Hepatocyte (in vitro differentiated cells): ENCODE measurements at places on chromosomes 5 and 9. TPM values are rescaled to one million over a fixed set of nuclear protein-coding genes. Genes with fewer than 3 reads are reported as not detected.

CAMK2A gene
- total RNA-seq: 0.88 and 2.6 TPM in 2 replicates

PCDHA1 gene
- total RNA-seq: 0.04 TPM in 1 of 2 replicates, not detected in the other

RAPGEF1 gene
- 26.2 and 27.5 TPM in 2 replicates for total RNA-seq

TMEM161B gene
- 31.7 and 35.4 TPM in 2 replicates for total RNA-seq

TRIM41 gene
- 11.9 and 14.9 TPM in 2 replicates for total RNA-seq

C5orf58 gene
- not detected in 2 replicates for total RNA-seq

LMX1B gene
- total RNA-seq: 0.24 TPM in 1 of 2 replicates, not detected in the other

DIPK1B gene
- total RNA-seq: 31.7 and 33.3 TPM in 2 replicates

CA9 gene
- total RNA-seq: 0.27 TPM in 1 of 2 replicates, not detected in the other

TMEM215 gene
- total RNA-seq: 0.40 and 0.43 TPM in 2 replicates

SPAG8 gene
- 0.10 and 1.4 TPM in 2 replicates for total RNA-seq

GRCh38 chr9:26471261-26471660, 421.3 kb downstream of the CAAP1 start:
- DNase-seq: no peak

DNA sequence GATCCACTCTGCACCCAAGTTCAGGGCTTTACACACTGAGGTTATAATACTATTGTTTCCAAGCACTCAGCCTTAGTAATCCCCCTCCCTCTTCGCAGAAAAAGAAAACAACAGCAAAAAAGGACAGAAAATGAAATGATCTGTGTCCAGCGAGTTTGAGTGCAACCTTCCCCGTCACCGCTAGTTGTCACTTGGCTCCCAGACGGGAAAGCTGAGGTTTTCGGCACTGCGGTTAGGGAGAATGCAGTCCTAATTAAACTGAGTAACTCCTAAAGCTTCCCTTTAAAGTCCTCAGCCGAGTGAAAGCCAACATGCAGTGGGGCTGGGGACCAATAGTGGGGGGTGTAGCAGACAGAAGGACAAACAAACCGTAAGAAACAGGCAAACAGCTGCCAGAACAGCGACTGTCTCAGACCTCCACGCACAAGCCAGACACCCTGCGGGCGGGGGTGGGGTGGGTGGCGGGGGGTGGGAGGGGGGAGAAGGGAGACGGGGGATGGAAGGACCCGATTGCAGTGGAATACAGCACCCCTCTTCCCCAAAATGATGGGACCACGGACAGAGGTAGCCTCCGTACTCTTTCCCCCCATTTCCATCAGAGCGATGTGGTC, 680 bp downstream of the GLRA1 start:
- DNase-seq: no peak

DNA sequence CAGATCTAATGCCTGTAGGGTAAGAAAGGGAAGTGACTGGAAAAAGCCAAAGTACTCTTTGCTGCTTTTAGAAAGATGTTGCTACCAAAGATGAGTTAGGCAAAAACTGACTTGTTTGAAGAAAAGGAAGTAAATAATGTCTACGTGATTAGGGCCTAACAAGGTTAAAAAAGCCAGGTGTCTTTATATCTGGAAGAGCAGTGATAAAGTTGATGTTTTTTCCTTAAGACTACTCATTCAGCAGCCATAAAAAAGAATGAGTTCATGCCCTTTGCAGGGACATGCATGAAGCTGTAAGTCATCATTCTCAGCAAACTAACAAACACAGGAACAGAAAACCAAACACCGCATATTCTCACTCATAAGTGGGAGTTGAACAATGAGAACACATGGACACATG, 13.5 kb upstream of the AMACR start:
- DNase-seq: no peak

DNA sequence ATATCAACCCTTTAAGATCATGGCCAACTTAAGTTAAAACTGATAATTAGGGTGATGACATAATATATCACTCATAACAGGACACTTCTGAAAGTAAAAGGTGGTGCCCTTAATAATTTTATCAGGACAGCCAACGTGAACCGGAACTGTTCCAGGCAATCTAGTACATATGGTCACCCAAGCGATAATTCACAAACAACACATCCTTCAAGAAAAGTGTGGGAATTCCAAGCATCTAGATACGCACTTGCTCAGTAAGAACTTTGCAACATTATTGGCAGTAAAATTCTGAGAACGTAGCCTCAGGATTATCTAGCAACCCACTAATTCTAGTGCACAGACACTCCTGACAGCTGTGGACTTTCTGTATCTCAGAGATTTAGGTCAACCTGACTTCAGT, 85.7 kb downstream of the ALDH7A1 start:
- DNase-seq: no peak

GRCh38 chr5:145925353-145925752, 11.0 kb upstream of the SH3RF2 start:
- DNase-seq: no peak

DNA sequence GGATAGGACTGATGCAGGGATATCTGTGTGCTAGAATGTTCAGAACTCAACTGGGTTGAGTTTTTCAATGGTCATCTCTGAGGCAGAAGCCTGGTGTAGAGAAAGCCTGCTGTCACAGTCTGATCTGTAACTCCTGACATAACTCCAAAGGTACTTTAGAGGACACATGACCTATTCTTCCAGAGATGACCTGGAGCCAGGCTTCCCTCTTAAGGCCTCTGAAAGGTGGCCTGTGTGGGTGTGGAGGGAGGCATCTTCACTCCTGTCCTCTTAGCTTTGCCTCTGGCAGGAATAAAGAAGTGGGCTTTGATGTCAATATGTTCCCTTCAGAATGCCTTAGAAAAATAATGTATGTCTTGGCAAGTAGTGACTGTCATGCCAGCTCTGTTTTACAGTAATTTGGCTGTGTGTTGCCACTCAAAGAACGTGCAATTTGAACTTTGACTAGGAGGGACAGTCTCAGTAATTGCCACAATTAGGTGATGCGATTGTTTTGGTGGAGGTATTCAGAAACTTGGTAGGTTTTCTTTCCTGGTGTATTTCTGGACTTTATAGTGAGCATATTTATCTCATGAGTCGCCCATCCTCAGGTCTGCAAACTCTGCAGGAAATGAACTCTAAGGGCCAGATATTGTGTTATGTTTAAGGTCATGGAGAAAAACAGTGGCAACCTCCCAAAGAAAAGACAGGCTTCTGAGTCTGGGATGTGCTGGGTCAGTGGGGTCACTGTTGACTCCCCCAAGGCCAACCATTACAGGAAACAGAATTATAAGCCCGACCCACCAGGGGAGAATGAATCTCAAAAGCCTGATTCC, 3.2 kb upstream of the C5orf63 start:
- no peak for DNase-seq

GRCh38 chr5:173302546-173303155, 25.6 kb downstream of the STC2 start:
- DNase-seq: no peak

- no peak for DNase-seq
These were observed 11.9 kb upstream of the LRRC14B start for GRCh38 chr5:179401-179800.

GRCh38 chr5:26034813-26035212, 1003.6 kb downstream of the CDH9 start:
- no peak for DNase-seq

DNA sequence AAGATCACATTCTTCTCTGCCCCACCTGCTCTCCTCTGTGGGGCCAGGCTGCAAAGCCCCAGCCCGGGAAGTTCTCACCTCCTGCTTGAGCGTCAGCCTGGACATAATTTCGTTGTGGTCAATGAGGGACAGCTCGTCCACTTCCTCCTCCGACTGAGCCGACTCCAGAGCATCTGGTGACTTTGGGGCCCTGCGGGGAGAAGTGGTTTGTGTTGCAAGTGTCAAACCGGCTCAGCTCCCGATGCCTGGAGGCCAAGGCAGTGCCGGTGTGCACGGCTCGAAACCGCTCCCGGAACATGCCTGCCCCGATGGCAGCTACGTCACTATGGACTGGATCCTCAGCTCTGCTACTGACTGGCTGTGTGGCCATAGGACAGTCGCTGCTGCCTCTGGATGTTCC, 52.8 kb downstream of the PRRT1B start:
- no peak for DNase-seq

DNA sequence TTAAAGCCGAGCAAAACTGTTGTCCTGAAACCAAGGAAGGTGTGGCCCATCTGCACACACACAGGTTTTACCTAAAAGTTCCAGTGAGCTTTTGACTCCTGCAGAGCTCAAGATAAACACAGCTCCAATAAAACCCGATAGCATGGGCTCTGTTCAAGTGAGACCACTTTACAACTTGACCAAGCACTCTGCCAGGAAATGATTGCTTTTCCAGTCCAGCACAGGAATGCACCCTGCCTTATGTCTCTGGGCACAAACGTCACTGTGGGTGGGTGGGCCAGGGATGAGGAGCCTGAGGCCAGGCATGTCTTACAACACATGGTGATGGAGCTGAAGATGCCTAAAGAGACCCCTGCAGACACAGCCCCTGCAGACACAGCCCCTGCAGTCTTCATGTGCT, 115.3 kb downstream of the ROR2 start:
- DNase-seq: peak; percentile 50

- no peak for DNase-seq
These were observed 49.6 kb downstream of the NDST1 start for GRCh38 chr5:150557509-150557872.

DNA sequence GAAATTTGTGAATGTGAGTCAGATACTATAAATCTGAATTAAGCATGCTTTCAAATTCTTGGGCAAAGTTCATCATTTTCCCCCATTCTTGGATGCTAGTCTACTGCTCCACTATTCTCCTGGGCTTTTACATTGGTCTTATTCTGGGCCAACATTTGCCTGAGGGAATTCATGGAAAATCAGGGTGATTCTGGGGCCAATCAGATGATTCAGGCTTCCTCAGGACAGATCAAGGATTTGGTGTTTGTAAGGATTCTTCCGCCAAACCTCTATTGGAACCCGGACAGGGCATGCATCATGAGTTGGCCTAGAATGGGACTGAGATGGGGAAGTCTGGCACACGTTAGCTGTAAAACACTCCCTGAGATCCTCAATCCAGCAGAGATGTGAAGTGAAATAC, 113.8 kb downstream of the MEF2C start:
- DNase-seq: no peak

- DNase-seq: no peak
These were observed 129.7 kb downstream of the YIPF5 start for GRCh38 chr5:144040615-144041305.

- DNase-seq: no peak
These were observed 38.9 kb upstream of the FAM120AOS start for GRCh38 chr9:93492327-93492726.

DNA sequence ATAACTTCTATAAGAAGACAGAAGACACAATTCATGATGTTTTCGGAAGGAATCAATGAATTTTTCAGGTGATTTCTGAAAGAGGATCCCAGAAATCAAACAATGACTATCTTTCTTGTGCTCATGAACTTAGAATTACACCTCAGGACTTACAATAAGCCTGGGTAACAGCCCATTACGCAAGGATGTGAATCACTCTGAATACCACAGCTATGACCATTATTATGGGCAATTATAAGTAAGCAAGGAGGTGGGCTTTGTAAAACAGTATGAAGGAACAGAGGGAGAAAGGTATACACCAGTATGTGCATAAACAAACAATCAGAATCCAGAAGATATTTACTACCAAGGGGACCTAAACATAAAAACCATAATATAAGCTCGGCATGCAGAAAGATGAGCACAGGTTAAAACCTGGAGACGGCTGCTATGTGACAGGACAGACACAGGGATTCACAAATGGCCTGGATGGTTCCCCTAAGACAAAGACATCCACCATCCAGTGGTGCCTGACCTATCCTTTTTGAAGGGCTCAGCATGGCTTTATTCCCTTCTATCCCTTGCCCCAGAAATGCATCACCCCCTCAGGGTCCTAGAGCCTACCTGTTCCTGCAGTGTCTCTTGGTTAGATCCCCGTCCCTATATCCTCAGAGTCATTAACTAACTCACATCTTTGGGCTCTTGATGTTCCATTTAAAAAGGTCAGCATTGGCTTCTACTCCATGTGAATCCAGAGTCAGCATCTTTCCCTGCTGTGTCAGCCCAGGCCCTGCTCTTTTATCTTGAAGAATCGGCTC, 21.8 kb upstream of the PPP2CA start:
- DNase-seq: peak; percentile 40

DNA sequence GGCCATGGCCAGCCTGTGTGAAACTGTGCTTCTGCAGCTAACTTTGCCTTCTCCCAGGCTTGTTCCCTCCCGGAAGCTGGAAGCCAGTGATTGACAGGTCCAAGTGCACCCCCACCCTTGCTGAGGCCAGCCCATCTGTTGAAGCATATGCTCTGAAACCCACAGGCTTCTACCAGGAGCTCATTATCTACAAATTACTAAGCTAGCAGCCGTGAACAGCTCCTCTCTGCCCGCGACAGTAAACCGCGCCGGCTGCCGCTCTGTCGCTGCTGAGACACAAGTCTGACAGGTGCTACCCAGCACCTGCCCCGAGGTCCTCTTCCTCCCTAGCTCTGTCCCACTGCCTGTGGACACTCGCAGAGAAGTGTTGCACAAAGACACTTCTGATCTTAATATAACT, 490.9 kb downstream of the GADD45G start:
- DNase-seq: peak; percentile 21

DNA sequence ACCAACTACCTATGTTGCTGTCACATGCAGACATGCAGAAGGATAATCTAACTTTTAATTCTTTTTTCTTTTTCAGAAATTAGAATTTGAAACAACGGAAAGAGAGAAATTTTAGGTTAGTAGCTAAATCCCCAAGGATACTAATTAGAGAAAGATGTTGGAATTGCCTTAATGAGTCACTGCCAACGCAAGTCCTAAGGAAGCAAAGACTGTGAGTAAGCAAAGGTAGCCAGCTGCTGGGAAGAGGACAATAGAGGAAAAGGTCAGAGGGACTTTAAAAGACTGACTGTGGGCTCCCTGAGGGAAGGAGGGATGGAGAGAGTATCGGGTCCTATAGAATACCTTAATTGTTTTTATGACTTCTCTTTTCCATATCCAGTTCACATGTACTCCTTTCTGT, 461.9 kb upstream of the PAPPA start:
- peak; percentile 14 for DNase-seq

- DNase-seq: no peak
These were observed 43.0 kb upstream of the COL15A1 start for GRCh38 chr9:98900725-98901124.

DNA sequence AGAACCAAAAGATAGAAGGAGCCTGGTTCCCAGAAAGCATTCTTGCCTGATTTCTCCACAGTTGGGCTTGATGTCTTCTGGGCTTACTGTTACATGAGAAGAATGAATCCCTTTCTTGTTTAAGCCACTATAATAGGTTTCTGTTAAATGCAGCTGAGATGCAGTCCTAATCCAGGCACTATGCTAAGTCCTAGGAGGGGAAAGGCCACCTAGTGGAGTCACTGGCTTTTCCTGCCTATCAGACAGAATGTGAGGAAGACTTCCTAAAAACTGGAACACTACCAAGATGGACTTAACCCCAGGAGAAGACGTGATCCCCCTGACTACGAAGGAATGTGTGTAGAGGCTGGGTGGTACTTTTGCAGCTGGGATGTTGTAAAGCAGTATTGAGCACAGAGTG, 34.3 kb upstream of the FSD1L start:
- DNase-seq: peak; percentile 45

- DNase-seq: no peak
These were observed 475.1 kb downstream of the TMEM232 start for GRCh38 chr5:110251366-110251765.
